ENCODE measurements at places on chromosomes 12 and 14.

DNA sequence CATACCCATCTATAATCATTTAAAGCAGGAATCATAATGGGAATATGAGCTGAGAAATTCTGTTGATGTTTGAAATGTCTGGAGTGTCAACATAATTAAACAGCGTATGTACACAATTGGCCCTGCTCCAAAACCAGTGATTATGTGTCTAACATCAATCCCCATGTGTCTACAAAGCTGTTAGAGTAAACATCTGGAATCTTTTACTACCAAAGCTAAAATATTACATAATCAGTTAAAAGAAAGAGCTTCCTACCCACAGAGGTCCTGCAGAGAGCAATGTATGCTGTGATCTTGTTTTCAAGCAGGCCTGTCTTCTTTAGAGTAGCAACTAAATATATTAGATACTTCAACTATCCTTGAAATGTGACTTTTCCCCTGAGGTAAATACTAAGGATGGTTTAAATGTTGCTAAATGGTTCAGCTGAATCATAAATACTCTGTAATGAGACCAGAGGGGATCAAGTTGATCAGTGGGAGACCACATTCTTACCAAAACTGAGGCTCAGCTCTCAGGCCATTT is 74.3 kb downstream of the RASSF8 start:
- DNase-seq = no peak

GRCh38 chr12:51437431-51437830 is 12.8 kb downstream of the SLC4A8 start:
- no peak for DNase-seq

DNA sequence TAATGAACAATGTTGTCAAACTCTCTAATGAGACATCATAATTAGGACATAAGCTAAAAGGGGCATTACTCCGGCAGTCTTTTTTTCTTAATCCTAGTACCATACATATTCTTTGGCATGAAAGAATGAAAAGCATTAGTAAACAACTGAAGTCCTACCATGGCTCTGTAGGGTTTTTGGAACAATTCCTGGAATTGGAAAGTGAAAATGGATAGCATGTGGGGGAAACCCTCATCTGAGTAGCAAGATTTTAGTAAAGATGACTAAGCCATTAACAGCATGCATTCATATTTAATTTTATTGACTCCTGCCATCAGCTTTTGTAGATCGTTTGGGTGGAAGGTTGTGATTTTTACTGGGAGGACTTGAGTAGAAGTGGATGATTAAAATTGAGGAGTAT is 216.2 kb upstream of the PDZRN4 start:
- no peak for DNase-seq

GRCh38 chr12:108768591-108769500 is 37.5 kb upstream of the CORO1C start:
- DNase-seq = peak; percentile 76

GRCh38 chr12:29198901-29199300 is 49.8 kb downstream of the FAR2 start:
- no peak for DNase-seq

DNA sequence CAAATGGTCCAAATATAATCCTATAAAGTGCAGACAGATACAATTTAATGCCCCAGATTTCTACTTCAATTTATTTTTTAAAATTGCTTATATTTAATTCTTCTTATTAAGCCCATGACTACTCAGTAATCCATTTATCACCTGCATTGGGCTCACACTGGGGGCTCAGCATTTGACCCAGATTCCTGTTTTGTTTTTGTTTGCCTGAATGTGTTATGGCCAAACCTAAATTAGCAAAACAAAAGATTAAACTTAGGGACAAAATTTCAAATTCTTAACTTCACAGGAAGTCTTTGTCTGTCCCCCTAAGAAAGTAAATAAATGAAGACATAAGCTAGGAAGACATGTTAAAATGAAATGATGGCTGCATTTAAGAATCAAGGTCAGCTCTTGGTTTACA is 322.3 kb downstream of the RMST start:
- no peak for DNase-seq

DNA sequence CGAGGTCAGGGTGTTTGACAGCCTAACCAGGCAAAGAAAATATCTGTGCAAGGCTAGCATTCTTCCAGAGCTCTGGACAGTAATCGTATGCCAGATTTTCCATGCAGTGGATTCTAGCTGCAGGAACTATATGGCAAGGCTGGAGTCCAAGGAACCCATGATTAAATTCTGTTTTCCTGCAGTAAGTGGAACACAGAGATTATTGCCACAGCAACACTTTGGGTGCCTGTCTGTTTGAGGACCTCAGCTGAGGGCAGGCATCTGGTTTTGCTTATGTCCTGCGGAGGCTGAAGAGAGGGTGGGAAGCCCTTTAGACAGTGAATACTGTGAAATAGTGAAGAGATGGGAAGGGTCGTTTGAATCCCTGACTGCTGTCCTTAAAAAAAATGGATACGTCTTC is 104.4 kb downstream of the DAD1 start:
- no peak for DNase-seq
